NCI-H2081 (cell line): ENCODE measurements at places on chromosomes 1 and 21.

- DNase-seq: peak; percentile 100
Measured at GRCh38 chr1:23367791-23368561, 1.7 kb downstream of the ZNF436 start.

DNA sequence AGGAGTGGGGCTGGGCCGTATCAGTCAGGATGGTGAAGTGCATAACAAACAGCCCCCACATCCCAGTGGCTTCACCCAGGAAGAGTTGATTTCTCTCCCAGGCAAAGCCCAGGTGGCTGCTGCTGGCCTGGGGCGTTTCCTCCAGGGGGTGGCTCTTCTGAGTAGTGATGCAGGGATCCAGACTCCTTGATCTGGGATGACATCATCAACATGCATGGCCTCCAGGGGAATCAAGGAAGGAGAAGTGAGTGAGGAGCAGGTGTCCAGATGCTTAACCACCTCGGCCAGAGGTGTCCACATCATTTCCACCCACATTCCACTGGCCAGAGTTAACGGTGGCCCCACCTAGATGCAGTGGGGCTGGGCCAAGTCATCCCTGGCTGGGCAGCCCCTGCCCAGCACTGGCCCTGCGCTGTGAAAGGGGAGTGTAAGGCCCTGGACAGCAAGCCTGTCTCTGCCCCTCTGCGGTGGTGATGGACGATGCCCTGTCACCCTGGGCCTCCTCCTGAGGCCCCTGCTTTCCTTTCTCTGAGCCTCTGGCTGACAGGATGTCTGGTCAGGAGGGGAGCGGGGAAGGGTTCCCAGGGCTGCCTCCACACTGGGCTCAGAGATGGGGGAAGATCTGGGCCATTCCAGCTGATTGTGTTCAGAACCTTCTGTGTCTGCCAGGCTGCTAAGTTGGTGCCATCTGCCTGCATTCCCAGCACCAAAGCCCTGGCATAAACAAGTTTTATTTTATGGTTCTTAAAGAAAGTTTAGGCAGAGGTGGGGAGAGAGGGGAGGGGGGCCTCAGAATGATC, 598.2 kb downstream of the MATN1 start:
- DNase-seq: no peak

- DNase-seq: peak; percentile 74
Measured at GRCh38 chr1:31704271-31705079, 658 bp upstream of the COL16A1 start.

DNA sequence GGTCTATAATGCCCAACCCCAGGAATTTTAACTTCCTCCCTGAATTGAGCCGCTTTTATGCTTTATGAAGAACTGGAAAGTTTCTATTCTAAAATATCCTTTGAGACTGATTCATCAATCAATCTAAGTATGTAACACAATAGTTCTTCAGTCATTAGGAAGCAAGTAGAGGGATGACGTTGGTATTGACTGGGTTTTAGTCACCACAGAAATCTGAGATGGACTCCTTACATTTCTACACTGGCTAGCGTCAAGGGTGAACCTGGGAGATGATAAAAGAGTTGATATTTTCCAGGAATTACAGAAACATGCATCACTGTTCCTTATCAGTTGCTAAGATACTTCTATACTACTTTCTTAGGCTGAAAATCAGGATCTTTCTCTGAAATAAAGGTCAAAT, 308.0 kb downstream of the HMCN1 start:
- DNase-seq: no peak

GRCh38 chr1:19717467-19717866, 52.8 kb downstream of the HTR6 start:
- DNase-seq: no peak
